Activated CD4-positive, alpha-beta memory T cell treated with anti-CD3 and anti-CD28 coated beads for 36 hours (primary cell): ENCODE measurements at places on chromosomes 4 and X. TPM values are rescaled to one million over a fixed set of nuclear protein-coding genes. Genes with fewer than 3 reads are reported as not detected.

FMR1NB gene
- not detected for total RNA-seq

GPR34 gene
- total RNA-seq: 0.36 TPM

C4orf50 gene
- total RNA-seq: 0.07 TPM

XAGE1A gene
- not detected for total RNA-seq

SPIN4 gene
- 4.5 TPM for total RNA-seq

CSN3 gene
- total RNA-seq: not detected

SHOX gene
- not detected for total RNA-seq

FBXL5 gene
- 26.5 TPM for total RNA-seq

FRMPD4 gene
- total RNA-seq: not detected

ZNF141 gene
- total RNA-seq: 22.4 TPM

TEX11 gene
- total RNA-seq: not detected

GPC3 gene
- 0.14 TPM for total RNA-seq

STOX2 gene
- not detected for total RNA-seq

ATG4A gene
- total RNA-seq: 8.7 TPM

VCX3B gene
- total RNA-seq: not detected

TLR3 gene
- 0.10 TPM for total RNA-seq

AMTN gene
- total RNA-seq: not detected

GUCY1B1 gene
- 0.36 TPM for total RNA-seq

SMIM9 gene
- not detected for total RNA-seq

ABLIM2 gene
- 0.55 TPM for total RNA-seq

FUNDC1 gene
- 10.5 TPM for total RNA-seq

KLHL2 gene
- total RNA-seq: 26.0 TPM

DCAF4L1 gene
- 0.17 TPM for total RNA-seq

EREG gene
- not detected for total RNA-seq

GABRA4 gene
- not detected for total RNA-seq
